ENCODE measurements at places on chromosomes 5 and 9.

DNA sequence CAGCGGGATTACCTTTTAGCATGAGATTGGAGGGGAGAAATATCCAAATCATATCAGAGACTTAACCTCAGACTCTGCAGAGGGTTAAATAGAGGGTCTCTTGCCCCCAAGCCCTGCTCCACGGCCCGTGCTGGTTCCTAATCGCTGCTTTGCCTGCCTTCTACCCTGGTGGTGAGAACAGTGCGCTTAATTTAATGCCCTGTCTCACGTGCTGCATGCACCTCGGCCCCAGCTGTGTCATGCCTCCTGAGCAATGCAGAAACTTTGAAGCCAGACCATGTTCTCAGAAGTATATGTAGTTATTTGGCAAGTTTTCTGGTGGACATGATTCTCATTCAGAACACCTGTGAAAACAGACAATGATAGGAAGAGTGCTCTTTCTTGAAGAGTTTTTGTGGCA lies 1.4 kb downstream of the OTULIN start:
- DNase-seq = no peak

DNA sequence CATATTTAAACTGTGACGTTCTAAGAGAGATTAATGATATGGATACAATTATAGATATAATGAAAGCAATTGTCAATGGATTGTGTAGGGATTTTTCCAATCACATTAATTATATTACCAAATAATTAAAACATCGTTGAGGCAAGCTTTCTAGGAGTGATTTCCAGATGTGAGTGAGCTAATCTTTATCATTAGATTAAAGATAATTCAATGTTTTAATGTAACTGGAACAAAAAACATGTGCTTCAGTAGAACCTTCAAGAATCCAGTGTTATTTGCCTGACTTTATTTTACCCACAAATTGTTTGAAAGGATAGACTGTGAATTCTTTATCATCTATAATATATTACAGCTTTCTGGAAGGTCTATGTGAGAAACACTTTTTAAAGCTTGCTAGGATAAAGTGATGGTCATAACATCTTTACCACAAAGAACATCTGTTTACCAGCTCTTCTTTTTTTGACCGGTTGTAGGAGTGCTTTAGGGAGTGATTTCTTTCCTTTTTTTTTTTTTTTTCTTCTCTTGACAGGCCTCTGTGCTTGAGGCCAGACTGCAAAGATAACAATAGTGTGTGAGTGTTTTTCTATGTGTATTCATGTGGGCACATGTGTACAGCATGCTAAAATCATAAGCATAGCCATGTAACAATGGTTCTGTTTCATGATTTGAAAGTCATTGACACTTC lies 35.0 kb downstream of the SNCAIP start:
- no peak for DNase-seq

- no peak for DNase-seq
Measured at GRCh38 chr5:173139631-173140030, 4.7 kb upstream of the BNIP1 start.

DNA sequence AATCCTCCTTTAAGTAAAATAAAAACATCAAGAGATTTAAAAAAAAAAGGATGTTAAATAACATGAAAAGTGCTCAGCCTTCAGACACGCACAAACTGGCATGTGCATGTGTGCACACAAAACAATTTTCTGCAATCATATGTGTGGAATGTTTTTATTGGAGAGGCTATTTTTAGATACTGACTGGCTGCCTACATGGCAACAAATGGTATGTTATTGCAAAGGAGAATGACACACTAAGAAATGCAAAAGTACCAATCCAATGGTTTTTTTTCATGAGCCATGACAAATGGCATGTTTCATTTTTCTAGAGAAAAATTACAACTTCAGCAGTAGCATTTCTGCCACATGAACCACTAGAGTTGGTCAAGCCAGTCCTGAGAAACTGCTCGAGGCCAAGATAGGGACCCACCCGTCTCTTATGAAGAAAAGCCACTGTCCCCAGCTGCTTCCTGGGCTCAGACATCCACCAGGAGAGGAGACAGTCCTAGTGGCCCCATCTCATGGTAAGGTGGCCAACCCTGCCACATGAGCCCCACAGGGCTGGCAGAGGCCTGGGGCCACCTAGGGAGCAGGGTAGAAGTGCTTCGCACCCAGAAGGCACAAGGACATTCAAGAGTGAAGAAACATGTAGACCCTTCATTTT lies 116.4 kb downstream of the MYO10 start:
- peak; percentile 80 for DNase-seq

- no peak for DNase-seq
Measured at GRCh38 chr9:83208065-83208850, 145.3 kb upstream of the RASEF start.

DNA sequence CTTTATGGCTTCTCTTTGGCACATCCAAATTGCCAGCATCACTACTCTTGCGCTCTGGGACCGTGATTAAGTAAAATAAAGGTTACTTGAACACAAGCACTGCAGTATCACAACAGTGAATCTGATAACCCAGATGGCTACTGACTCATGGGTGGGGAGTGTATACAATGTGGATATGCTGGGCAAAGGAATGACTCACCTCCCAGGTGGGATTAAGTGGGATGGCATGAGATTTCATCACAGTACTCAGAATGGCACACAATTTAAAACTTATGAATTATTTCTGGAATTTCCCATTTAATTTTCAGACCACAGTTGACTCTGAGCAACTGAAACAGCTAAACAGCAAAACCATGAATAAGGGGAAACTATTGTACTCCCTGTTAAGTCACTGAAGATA lies 4.3 kb downstream of the GFM2 start:
- peak; percentile 94 for DNase-seq

DNA sequence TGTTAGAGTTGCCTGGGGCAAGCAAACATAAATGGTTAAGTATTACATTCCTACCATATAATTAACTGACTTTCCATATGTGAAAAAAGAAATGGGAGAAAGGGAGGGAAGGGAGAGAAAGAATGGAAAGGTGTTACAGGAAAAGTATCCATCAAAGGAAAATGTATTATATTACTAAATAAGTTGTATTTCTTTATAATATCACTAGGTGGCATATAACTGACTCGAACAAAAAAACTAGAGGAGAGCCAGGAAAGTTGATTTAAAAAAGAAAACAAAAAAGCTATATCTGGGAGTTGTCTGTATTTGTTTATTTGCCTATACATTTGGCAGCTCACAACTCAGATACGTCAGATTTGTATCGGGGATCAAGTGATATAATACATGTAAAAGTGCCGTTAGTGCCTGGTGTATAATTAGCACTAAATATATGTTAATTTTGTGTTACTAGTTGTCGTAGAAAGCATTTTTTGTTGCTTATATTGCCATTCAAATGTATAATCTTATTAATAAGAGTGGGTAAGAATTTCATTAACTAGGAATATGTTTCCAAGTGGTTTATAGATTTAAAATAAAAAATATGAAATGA lies 59.6 kb upstream of the ADAMTS19 start:
- DNase-seq = no peak

GRCh38 chr5:54062958-54063357 lies 247.4 kb downstream of the ARL15 start:
- peak; percentile 86 for DNase-seq

- no peak for DNase-seq
Measured at GRCh38 chr9:85553475-85553874, 188.3 kb downstream of the AGTPBP1 start.

GRCh38 chr9:5438301-5439162 lies 807 bp upstream of the PLGRKT start:
- no peak for DNase-seq

DNA sequence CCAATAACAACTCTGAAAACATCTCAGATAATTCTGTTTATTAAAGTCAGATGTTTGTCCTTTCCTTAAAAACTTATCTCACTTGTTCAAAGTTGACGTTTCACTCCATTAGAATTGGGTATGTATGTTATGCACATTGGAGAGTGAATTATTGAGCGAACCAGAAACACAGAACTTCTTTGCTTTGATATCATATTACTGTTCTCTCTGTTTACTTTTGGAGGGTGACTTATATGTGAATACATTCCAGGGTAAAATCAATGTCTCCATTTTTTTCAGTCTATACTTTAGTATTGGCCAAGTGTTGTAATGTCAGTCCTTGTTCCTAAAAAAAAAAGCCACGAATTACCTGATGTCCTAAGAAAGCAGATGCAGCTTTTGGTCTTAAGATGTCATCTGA lies 307.4 kb downstream of the CSNK1G3 start:
- DNase-seq = no peak

- no peak for DNase-seq
Measured at GRCh38 chr5:2703041-2703440, 48.4 kb downstream of the IRX2 start.

All from foreskin keratinocyte (primary cell).